ENCODE measurements at places on chromosomes 7 and 10.
A peak's percentile ranks its signal among the peaks of the same experiment; 100 is the strongest.

- DNase-seq: no peak
Observed at GRCh38 chr10:88525371-88526069, 57.6 kb downstream of the RNLS start.

DNA sequence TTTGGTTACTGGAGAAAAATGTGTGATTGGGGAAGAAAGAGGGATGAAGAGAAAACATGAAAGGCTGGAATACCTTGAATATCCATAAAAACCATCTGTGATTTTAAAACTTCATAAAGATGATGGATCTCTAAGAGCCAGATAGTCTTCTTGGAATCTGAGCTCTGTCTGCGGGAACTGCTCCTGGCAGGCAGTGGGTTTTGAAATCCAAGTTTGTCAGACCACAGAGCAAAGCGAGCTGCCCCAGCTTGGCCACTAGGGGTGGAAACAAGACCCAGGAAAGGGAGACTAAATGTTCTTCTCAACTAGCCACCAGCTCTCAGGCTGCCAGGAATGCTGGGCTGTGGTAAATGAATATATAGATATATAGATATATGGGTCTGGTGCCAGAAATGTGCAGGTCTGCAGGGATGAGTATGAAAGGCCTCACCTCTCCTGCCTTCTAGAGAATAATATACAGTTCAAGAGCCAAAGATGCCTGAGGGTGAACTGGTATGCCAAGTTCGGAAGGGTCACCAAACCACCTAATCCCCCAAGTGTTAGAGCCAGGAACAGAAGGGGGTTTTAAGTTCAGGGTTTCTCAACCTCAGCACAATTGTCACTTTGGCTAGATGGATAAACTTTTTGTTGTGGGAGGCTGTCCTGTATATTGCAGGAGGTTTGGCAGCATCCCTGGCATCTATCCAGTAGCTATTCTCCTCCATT is 208.8 kb downstream of the KCNMA1 start:
- no peak for DNase-seq

GRCh38 chr7:69445541-69445940 is 152.7 kb upstream of the AUTS2 start:
- no peak for DNase-seq

GRCh38 chr10:87608756-87609155 is 50.9 kb upstream of the PAPSS2 start:
- DNase-seq: peak; percentile 71

- DNase-seq: no peak
Observed at GRCh38 chr10:126042906-126043305, 146.5 kb downstream of the FANK1 start.

GRCh38 chr10:62308101-62308500 is 39.5 kb upstream of the RTKN2 start:
- DNase-seq: no peak

DNA sequence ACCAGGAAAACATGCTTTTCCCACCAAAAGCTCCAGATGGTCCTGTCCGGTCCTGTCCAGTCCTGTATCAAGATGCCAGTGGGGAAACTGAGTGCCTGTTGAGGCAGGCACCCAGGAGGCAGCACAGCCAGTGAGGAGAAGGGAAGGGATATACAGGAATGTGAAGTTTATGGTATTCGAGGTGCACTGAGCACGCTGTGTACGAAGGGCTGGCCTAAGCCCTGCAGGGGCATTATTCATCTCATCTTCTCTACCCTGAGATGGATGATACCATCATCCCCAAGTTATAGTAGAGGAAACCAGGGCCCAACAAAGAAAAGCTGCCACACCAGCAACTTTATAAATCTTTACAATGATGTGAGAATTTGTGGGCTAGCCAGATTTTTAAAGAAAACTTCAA is 23.4 kb upstream of the FXYD4 start:
- DNase-seq: no peak

- DNase-seq: no peak
Observed at GRCh38 chr10:113427811-113428558, 124.9 kb upstream of the HABP2 start.

GRCh38 chr10:93481637-93482144 is 443 bp downstream of the MYOF start:
- no peak for DNase-seq

DNA sequence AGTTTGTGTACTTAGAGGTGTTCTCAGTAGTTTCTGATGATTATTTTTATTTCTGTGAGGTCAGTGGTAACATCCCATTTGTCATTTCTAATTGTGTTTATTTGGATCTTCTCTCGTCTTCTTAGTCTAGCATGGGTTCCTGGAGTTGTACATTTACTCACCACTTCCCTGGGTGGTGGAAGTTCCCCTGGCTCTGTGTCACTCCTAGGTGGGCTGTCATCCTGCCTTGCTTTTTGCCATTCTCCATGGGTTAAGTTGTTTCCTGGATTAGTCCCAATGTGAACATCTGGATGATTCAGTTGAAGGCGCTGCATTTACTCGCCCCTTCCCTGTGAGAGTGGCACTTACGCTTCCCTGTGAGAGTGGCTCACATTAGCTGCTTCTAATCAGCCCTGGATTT is 48.2 kb downstream of the GSAP start:
- DNase-seq: no peak

GRCh38 chr7:75992083-75992755 is 2.2 kb downstream of the TMEM120A start:
- no peak for DNase-seq

DNA sequence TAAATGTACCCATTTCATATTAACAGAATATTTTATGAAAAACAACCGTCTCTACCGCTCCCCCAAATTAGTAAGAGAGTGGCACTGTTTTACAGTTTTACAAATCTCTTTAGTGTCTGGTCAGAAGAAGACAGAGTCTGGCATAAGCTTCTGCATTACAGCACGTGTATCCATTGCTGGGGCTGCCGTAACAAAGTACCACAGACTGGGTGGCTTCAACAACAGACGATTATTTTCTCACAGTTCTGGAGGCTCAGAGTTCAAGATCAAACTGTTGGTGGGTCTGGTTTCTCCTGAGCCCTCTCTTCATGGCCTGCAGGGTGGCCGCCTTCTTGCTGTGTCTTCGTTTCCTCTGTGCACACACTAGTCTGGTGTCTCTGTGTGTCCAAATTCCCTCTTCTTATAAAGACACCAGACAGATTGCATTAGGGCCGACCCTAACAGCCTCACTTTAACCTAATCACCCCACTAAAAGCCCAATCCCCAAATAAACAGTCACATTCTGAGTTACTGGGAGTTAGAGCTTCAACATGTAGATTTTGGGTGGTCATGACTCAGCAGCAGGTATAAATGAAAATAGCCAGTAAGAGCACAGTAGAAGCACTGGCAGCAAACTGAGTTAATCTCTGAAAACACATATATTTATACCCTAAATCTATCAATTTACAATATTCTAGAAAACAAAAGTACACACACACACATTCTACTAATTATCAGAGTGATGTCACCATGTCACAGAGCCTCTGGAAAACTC is 4.0 kb upstream of the SPOCK2 start:
- no peak for DNase-seq

All from T47D (cell line).